ENCODE measurements at places on chromosomes 2 and 18. TPM values are rescaled to one million over a fixed set of nuclear protein-coding genes. Genes with fewer than 3 reads are reported as not detected.

- no peak overlapping the region for H3K27ac ChIP-seq
- no peak overlapping the region for H3K4me3 ChIP-seq
- no peaks in the 10 kb centered on the region for H3K27me3 ChIP-seq
- DNase-seq = peak; percentile 91
- peaks cover 21% of the 10 kb centered on the region for H3K36me3 ChIP-seq
These were observed 49.0 kb downstream of the PLEKHB2 start for GRCh38 chr2:131154071-131154531.

GORASP2 gene
- total RNA-seq = 90.9 TPM

DNER gene
- 0.16 TPM for total RNA-seq

- H3K4me1 ChIP-seq = peaks cover 13% of the 10 kb centered on the region
- H3K27me3 ChIP-seq = no peaks in the 10 kb centered on the region
- no peak for DNase-seq
- H3K4me3 ChIP-seq = no peak overlapping the region
- no peak overlapping the region for H3K27ac ChIP-seq
These were observed 78.1 kb downstream of the PIEZO2 start for GRCh38 chr18:11071300-11071699.

LIMS1 gene
- total RNA-seq = 44.6 TPM

PTPRN gene
- 0.44 TPM for total RNA-seq

GRCh38 chr2:96933305-96934181 lies 52.8 kb downstream of the FAM178B start:
- H3K36me3 ChIP-seq = no peaks in the 10 kb centered on the region
- H3K4me1 ChIP-seq = peaks cover 10% of the 10 kb centered on the region

CNGA3 gene
- not detected for total RNA-seq

ADD2 gene
- 14.8 TPM for total RNA-seq

GRCh38 chr2:215758691-215759090 lies 254.7 kb downstream of the MREG start:
- H3K4me3 ChIP-seq = no peak overlapping the region
- H3K36me3 ChIP-seq = no peaks in the 10 kb centered on the region
- no peaks in the 10 kb centered on the region for H3K27me3 ChIP-seq
- no peaks in the 10 kb centered on the region for H3K4me1 ChIP-seq
- DNase-seq = no peak

DNA sequence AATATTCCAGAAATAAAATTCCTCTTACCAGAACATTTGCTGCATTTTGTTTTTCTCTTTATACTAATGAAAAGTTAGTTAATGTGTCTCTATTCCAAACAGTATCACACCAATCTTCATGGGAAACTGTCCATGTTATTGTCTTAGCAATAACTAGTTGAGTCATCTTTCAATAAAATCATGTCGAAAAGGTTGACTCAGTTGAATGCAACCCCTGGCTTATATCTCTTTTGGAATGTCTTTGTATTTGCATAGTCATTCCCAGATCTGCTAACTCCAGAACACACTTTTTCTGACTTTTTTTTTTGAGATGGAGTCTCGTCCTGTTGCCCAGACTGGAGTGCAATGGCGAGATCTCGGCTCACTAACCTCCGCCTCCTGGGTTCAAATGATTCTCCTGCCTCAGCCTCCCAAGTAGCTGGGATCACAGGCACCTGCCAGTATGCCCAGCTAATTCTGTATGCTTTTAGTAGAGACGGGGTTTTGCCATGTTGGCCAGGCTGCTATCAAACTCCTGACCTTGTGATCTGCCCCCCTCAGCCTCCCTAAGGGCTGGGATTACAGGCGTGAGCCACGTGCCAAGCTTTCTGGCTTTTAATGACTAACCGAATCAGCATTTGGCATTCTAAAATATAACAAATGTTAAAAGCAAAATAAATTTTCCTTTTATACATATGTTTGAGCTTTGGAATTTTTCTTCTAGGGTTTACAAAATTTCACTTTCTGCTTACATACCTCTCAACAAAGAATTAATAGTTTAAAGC lies 133.2 kb upstream of the GULP1 start:
- no peaks in the 10 kb centered on the region for H3K4me1 ChIP-seq
- DNase-seq = no peak
- H3K36me3 ChIP-seq = peaks cover 29% of the 10 kb centered on the region

DSG4 gene
- total RNA-seq = not detected

GRCh38 chr2:27638709-27639108 lies 9.9 kb downstream of the GPN1 start:
- no peak for DNase-seq
- H3K4me1 ChIP-seq = no peaks in the 10 kb centered on the region
- peaks cover 87% of the 10 kb centered on the region for H3K36me3 ChIP-seq
- no peaks in the 10 kb centered on the region for H3K27me3 ChIP-seq
- H3K27ac ChIP-seq = no peak overlapping the region

DNA sequence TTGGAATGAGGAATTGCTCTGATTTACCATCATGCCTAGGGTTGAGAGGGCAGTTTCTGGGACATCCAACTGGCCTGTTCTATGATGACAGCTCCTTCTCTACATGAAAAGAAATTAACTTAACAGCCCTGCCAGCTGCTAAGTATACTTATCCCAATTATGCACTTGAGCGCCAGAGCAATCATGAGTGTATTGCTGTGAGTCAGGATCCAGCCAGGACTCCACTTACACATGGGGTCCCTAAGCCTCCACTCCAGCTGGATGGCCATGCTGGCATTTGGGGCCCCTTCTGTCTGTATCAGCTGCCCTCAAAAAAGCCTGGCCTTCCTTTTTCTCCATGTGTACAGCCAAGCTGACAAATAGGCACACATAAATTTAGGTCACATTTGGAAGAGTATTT lies 481.9 kb downstream of the TMX3 start:
- H3K27ac ChIP-seq = no peak overlapping the region
- H3K27me3 ChIP-seq = no peaks in the 10 kb centered on the region
- H3K4me3 ChIP-seq = no peak overlapping the region
- DNase-seq = no peak

- no peak overlapping the region for H3K27ac ChIP-seq
- H3K27me3 ChIP-seq = no peaks in the 10 kb centered on the region
- no peaks in the 10 kb centered on the region for H3K36me3 ChIP-seq
These were observed 149.4 kb upstream of the SLC1A4 start for GRCh38 chr2:64839844-64840243.

- no peak overlapping the region for H3K4me3 ChIP-seq
- no peaks in the 10 kb centered on the region for H3K27me3 ChIP-seq
- peaks cover 45% of the 10 kb centered on the region for H3K4me1 ChIP-seq
- peaks cover 85% of the 10 kb centered on the region for H3K36me3 ChIP-seq
- peak; percentile 41 for DNase-seq
These were observed 10.4 kb downstream of the HS6ST1 start for GRCh38 chr2:128308284-128308731.

GRCh38 chr2:133568172-133568571 lies at the start of gene NCKAP5:
TSS of gene NCKAP5 (minus strand) at chr2:133568463. CDS start at chr2:133517526, 50,937 bp downstream.
- H3K4me1 ChIP-seq = peaks cover 6% of the 10 kb centered on the region
- peak within 1 kb of the TSS; percentile 74 for H3K27ac ChIP-seq
- peaks cover 84% of the 10 kb centered on the region for H3K27me3 ChIP-seq

DNA sequence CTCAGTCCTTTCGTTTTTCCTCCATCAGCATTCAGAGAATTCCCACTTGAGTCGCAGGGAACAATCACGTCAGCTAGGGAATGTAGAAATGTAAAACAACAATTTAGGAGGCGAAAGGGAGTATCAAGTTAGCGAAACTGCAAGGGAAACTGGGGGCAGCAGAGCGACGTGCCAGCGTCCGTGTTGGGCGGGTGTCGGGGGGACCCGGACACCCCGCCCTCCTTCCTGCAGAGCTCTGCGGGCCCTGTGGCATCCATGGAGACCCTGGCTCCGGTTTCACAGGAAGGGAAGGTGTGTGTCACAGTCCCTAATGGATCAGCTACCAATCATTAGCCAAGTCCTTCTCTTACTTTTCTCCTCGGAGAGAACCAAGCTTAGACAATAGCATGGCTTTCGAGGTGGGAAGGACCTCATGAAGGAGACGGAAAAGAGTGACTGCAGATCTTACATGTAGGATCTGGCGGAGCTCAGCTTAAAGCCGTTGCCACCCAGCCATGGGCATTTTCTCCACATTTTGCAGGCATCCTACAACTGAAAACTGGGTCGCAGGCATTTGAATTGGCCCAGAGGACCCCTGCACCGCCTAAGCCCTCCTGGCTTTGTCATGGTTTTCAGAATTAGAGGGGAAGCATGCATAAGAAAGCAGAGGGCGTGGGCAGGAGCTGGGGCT lies 33.7 kb downstream of the SOX11 start:
- H3K27ac ChIP-seq = peak overlapping the region; percentile 88
- no peaks in the 10 kb centered on the region for H3K36me3 ChIP-seq
- H3K4me1 ChIP-seq = peaks cover 13% of the 10 kb centered on the region
- peak; percentile 94 for DNase-seq
